ENCODE measurements at places on chromosomes 6 and 20.
A peak's percentile ranks its signal among the peaks of the same experiment; 100 is the strongest.

- DNase-seq: no peak
Observed at GRCh38 chr6:4678506-4679300, 97.5 kb upstream of the CDYL start.

GRCh38 chr6:47084610-47085009 lies 42.5 kb upstream of the ADGRF1 start:
- DNase-seq: no peak

DNA sequence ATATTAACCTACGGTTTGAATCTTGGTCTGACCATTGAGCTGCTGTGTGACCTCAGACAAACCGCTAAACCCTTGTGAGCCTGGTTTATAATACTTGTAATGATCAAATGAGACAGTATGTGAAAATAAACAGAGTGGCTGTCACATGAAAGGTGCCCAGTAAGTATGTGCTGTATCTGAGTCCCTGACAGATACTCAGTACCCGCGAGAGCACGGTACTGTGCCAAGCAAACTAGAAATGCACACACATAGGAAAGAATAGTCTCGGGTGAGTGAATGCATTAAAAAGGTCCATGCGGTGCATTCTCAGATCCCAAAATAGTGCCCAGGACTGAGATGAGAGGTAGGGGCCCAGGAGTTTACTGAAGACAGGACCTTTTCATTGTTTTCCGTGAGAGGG lies 93.3 kb downstream of the PPP1R14C start:
- no peak for DNase-seq

DNA sequence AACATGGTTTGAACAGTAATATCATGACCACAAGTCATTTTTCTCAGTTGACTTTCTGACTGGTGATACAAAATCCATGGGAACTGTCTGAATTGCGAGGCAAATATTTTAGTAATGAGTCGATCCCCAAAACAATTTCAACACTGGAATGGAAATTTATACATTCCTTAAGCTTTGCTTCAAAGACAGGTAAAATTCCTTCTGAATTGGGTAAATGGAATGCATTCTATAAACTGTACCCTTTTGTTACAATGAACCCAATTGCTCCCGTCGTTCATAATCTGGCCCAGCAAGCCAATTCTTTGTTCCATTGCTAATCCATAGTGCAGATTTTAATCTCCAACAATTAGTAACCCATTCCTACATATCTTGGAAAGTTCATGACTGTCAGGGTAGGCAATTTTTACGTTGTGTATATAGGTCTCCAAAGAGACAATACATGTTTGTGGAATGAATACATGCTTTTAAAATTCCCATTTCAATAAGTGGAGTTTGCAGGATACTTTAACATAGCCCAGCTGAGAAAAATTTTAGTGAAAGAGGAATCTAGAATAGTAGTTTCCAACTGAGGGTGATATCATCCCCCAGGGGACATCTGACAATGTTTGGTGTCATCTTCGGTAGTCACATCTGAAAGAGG lies 32.7 kb downstream of the CYP24A1 start:
- no peak for DNase-seq

DNA sequence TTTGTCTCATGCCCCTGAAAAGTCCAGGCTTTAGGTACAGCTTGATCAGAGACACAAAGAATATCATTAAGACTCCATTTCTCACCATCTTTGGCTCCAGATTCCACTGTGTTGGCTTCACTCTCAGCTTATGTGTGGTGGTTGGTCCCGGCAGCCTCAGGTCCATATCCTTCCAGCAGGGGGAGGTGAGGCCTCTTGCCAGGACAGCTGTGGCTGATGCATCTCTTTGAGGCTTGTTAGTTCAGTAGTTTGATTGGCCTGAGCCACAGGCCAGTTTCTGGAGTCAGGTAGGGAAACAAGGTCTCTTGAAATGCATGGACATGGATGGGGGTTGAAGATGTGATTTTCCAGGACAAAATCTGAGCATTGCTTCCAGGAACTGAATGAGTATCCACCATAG lies 62.4 kb downstream of the JAG1 start:
- no peak for DNase-seq

- DNase-seq: no peak
Observed at GRCh38 chr6:129102741-129103140, 219.8 kb downstream of the LAMA2 start.

GRCh38 chr6:7224731-7225130 lies 88.3 kb downstream of the SSR1 start:
- DNase-seq: no peak

GRCh38 chr6:39887692-39888450 lies 46.4 kb downstream of the MOCS1 start:
- DNase-seq: no peak

GRCh38 chr6:112906726-112907125 lies 559.6 kb downstream of the RFPL4B start:
- DNase-seq: no peak

- DNase-seq: no peak
Observed at GRCh38 chr20:8790442-8791074, 278.3 kb upstream of the PLCB4 start.

DNA sequence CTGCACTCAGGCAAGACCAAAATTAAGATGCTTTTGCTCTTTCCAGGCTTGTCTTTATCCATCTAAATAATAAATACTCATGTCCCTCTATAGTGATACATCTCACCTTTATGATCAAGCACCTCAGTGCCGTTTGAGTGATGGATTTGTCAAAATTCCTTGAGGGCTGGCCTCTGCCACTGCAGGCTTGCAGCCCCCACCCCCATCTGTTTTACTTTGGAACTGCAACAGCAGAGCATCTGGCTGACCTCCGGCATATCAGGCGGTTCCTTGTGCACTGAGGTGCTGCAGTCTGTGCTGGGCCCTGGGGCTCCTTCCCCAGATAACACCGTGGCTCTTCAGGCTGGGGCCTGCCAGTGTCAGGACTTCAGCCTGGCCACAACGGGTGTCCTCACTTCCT lies 386.9 kb downstream of the CDH26 start:
- no peak for DNase-seq

GRCh38 chr6:48429610-48430009 lies 318.6 kb upstream of the PTCHD4 start:
- DNase-seq: no peak

- DNase-seq: no peak
Observed at GRCh38 chr6:47377971-47378370, 68.3 kb upstream of the TNFRSF21 start.

DNA sequence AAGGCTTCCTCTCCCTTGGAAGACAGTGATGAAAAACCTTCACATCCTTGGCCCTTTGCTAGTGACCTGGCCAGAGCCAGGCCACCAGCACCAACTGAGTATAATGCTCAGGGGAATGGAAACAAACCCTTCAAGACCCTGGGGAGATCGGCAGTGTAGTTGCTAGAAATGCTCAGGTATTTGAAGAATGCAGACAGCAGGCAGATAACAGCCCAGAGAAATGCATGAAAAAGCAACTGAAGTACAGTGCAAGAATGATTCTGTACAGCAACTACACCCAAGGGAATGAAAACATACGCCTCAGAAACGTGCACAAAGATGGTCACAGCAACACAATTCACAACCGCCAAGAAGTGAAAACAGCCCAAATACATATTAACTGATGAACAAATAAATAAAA lies 41.1 kb downstream of the PPP1R3G start:
- DNase-seq: no peak

- no peak for DNase-seq
Observed at GRCh38 chr20:44861531-44862006, 23.9 kb upstream of the YWHAB start.

DNA sequence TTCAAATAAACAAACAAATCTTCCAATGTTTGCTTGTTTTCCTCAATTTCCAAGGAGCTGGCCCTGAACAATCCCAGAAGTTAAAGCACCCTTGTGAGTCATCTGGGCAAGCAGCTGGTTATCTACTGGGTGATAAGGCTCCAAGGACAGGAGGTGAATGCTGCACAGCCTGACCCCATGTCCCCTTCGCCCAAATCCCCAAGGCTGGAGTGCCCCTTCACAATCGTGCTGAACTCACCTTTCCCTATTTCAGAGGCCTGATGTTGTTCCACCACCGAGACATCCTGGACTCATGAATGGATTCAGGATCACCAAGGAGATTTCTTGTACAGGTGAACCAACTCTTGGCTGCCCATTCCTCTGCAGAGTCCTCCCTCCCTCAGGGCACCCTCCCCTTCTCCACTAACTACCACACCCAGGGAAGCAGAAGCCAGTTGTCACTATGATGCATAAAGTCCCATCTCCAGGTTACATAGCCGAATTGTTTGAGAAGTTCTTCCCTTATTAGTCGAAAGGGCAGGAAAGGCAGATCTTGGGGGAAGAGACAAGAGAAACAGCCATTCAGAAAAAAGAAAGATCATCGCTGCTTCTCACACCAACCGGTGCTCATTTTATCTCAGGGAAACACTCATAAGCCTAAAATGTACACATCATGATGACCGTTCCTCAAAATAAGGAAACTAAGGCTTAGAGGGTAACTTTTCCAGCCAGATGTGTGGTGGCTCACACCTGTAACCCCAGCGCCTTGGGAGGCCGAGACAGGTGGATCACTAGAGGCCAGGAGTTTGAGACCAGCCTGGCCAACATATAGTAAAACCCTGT lies 138.8 kb upstream of the RREB1 start:
- no peak for DNase-seq

- no peak for DNase-seq
Observed at GRCh38 chr20:49796600-49797343, 15.9 kb upstream of the SLC9A8 start.

DNA sequence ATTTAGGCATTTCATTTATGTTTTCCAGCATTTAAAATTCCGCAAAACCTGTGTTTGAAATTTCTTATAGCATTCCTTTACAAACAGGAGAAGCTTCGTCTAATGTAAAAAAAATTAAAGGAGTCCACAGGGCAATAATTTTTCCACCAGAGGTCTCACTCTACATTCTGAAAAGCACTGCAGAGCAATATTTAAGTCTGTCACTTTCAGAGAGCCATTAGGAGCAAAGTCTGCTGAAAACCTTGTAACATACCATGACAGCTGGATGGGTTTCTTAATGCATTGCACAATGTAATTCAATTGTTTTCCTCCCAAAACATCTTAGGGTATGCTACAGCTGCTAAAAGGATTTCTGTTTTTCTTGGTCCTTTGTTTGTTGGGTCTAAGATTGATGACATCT lies 18.0 kb downstream of the BAG2 start:
- no peak for DNase-seq

- DNase-seq: no peak
Observed at GRCh38 chr6:15474196-15474595, 188.6 kb downstream of the DTNBP1 start.

- no peak for DNase-seq
Observed at GRCh38 chr20:45409521-45410272, 1.6 kb downstream of the DBNDD2 start.

GRCh38 chr6:149864578-149865535 lies 698 bp upstream of the LRP11 start:
- peak; percentile 35 for DNase-seq

DNA sequence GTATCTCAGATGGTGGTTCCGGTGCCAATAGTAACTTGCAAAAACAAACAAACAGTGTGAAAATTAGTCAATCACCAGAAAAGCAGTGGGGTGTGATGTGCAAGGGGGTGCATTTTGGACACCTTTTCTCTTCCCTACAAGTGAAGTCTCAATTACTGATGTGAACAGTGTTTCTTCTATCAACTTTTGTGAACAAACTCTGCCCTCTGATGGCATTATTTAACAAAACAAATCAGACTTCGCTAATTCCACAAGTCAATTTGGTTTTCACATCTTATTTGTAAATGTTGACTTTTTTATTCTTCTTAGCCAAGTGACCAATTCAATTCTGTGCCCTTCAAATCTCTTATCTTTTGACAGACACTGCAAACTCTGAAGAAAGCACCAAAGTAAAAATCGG lies 212.2 kb downstream of the UST start:
- no peak for DNase-seq

GRCh38 chr20:45008521-45009049 lies 42.3 kb downstream of the STK4 start:
- DNase-seq: no peak

All from effector memory CD8-positive, alpha-beta T cell (primary cell).